ENCODE measurements at places on chromosomes 11 and 22.

GRCh38 chr11:111734101-111734953 lies 31.9 kb downstream of the PPP2R1B start:
- no peak for DNase-seq
- H3K27ac ChIP-seq = peak overlapping the region; percentile 91
- H3K4me3 ChIP-seq = no peak overlapping the region
- H3K36me3 ChIP-seq = no peaks in the 10 kb centered on the region
- H3K4me1 ChIP-seq = peaks cover 83% of the 10 kb centered on the region

DNA sequence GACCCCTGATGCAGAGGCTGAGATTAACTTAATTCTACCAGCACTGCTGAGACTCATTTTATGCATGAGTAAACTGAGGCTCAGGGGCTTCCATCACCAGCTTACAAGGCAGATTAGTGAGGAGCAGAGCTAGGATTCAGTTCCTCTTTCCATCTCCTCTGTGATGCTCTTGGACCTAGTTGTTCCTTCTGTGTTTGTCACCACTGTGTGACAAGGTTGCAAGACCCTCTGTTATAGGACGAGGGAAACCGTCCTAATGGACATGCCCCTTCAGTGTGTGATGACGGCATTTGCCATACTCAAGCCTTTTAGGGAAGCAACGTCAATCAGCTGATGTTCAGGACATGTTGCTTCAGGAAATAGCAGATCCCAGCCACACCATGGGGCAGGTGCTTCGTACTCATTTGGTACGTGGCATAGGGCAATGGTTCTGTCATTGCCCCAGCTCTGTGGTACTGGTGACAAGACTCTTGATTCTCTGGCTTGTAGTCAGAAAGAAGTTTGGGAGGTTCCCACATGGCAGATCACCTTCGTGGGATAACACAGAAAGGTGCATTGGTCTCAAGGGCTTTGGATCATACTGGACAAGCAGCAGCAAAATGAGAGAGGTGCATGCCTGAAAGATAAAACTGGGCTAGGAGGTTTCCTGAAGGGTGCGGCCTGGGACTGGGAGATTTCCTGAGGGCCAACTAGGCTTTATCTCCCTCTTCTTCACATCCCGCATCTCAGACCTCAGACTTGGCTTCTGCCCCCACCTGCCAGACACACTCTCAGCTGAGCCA lies 23.9 kb upstream of the CD44 start:
- no peak overlapping the region for H3K27ac ChIP-seq
- DNase-seq = no peak
- no peaks in the 10 kb centered on the region for H3K27me3 ChIP-seq
- no peak overlapping the region for H3K4me3 ChIP-seq
- no peaks in the 10 kb centered on the region for H3K4me1 ChIP-seq

DNA sequence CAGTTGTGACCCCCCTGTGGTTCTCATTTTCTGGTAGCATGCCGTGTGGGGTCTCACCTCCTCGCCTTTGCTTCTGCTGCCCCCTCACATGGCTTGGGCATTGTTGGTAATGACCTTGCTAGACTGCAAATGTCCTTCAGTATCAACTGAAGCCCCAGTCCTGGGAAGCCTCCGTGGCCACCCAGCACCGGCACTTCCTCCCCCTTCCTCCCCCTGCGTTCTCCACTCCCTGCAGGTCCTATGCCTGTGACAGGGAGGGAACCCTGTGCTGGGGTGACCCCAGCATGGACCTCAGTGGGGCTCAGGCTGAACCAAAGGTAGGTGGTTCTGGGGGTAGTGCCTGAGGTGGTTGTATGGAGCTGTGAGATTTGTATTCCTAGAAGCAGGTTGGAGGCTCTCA lies 5.9 kb downstream of the ST3GAL4 start:
- no peak overlapping the region for H3K4me3 ChIP-seq
- no peak overlapping the region for H3K27ac ChIP-seq

DNA sequence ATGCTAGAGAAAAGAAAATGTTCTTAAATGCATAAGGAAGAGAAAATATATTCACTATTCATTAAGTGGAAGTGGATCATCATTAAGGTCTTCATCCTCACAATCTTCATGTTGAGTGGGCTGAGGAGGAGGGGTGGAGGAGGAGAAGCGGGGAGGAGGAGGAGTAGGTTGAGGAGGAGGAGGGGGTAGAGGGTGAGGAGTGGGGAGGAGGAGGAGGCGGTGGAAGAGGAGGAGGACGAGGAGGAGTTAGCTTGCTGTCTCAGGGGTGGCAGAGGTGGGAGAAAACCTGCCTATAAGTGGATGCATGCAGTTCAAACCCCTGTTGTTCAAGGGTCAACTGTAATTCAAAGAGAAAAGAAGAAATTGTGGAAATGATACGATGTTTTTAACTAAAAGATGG lies 71.6 kb downstream of the MYEOV start:
- H3K4me1 ChIP-seq = no peaks in the 10 kb centered on the region
- H3K36me3 ChIP-seq = no peaks in the 10 kb centered on the region
- no peak for DNase-seq
- no peak overlapping the region for H3K27ac ChIP-seq
- H3K4me3 ChIP-seq = no peak overlapping the region
- no peaks in the 10 kb centered on the region for H3K27me3 ChIP-seq

DNA sequence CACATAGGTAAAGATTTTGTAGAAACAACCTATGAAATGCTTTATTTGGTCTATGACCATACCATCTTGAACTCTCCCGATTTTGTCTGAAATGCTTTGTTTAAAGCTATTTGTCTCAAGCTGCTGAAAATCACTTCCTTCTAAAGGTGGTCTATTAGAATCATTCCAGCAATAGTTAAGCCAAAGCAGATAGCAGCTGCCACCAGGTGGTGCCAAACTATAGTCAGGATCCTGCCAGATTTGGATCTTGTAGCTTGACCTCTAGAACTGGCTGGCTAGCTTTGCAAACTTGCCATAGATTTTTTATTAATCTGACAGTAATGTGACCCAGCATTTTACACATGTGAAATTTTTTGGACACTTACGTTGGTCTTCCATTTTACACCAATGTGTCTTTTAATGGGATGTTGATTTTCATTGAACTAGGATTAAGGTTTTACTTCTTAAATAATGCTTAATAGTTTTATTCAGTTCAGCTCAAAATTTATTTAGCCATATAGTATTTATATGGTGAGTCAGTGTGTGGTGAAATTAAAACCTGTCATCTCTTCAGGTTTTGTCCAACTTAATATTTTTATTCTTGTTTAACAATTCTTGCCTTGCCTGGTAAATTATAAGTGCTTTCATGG lies 19.7 kb downstream of the CTR9 start:
- no peak for DNase-seq
- no peaks in the 10 kb centered on the region for H3K4me1 ChIP-seq
- no peaks in the 10 kb centered on the region for H3K27me3 ChIP-seq
- no peak overlapping the region for H3K4me3 ChIP-seq
- H3K36me3 ChIP-seq = no peaks in the 10 kb centered on the region
- H3K27ac ChIP-seq = no peak overlapping the region

DNA sequence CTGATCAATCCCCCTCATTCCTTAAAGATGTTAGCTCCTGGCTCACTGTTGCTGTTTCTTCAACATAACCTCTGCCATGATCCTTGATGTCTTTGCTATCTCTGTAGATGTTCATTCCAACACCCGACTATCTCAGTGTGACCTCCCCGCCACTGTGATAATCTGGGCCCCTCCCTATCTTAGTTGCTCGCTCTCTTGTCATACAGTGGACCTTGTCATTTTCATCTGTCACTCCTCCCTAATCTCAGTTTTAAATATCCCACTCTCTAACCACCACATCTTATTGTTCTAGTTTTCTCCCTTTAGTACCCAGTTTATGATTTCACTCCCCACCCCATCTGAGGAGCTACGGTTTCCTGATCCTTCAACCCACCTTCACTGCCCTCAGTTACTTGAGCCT lies 379.2 kb downstream of the SOX6 start:
- no peak for DNase-seq
- no peak overlapping the region for H3K27ac ChIP-seq
- H3K4me3 ChIP-seq = no peak overlapping the region
- no peaks in the 10 kb centered on the region for H3K27me3 ChIP-seq
- H3K36me3 ChIP-seq = no peaks in the 10 kb centered on the region

- H3K36me3 ChIP-seq = no peaks in the 10 kb centered on the region
- no peak for DNase-seq
- peaks cover 10% of the 10 kb centered on the region for H3K4me1 ChIP-seq
Observed at GRCh38 chr22:33299245-33299956, 241.2 kb upstream of the SYN3 start.

DNA sequence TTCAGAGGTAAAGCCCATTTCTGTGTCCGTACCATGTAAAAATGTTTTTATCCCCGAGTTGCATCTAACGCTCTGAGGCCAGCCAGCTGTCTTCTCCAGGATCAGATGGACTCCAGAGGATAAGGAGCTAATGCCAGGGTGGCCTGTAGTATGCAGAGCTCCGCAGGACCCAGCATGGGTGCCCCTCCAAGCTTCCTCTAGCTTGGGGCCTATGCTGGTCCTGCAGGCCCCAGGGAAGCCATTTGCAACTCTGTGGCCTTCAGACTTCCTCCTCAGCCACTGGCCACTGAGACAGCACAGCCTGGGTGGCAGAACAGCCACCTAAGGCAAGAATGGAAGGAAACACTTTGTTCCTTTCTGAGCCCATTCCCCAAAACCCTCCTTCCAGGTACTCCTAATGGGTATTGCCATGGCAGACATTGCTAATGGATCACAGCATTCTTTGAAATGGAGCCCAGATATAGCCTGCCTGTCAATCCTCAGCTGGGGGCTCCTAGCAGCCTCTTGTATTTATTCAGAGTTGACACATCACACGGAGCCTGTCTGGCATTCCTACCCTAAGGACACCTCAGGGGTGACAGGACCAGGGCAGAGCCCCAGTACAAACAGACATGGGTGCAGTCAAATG lies 4.7 kb downstream of the ADA2 start:
- H3K27me3 ChIP-seq = no peaks in the 10 kb centered on the region
- no peak overlapping the region for H3K27ac ChIP-seq
- no peak for DNase-seq
- no peaks in the 10 kb centered on the region for H3K4me1 ChIP-seq
- H3K36me3 ChIP-seq = no peaks in the 10 kb centered on the region

DNA sequence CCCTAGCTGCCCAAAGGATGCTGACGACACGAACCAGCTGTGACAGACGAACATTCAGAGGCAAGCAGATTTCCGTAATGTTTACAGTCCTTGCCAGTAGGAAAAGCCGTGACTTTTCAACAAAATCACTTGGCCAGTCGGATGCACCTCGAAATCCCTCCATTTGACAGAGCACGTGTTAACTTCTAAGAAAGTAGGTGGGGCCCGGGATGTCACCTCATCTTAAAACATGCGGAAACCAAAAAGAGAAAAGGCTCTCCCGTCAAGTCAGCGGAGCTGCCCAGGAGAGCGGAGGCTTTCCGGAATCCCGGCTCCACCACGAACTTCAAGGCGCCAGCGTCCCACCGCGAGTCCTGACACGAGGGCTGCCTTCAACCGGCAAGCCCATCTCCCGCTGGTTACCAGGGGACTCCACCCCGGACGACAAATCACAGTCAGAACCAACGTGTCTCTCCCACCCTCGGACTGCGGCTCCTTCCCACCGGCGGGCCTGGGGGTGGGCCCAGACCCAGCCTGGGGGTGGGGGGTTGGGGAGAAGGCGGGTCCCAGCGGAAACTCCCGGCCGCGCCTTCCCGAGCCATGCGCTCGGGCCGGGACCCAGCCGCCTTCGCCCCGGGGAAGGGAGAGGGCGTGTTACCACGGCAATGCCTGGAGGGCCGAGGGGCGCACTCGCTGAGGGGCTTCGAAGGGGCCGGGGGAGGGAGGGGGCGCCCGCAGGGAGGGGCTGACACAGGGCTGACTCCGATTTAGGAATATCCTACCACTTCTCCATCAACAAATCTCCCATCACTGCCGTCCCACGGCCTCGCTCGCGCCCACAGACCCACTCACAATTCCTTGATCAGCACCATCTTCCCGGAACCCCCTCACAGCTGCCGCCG lies 475 bp downstream of the PITPNB start:
- H3K4me3 ChIP-seq = peak overlapping the region; percentile 97
- DNase-seq = peak; percentile 15
- no peaks in the 10 kb centered on the region for H3K36me3 ChIP-seq
- H3K27ac ChIP-seq = peak overlapping the region; percentile 81
- no peaks in the 10 kb centered on the region for H3K27me3 ChIP-seq

DNA sequence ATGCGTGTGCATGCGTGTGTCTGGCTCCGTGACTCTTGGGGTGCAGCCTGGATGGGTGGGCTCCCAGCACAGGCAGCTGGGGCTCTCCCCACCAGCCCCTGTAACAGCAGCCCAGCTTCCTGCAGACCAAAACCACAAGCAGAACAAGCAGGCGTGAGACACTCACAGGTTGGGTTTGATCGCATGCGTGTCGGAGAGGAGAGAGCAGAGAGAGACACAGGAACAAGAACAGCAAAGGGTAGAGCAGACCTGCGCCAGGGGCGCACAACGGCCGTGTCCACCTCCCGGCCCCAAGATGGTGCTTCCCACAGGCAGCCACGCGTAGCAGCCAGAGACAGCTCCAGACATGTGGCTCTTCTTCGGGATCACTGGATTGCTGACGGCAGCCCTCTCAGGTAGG lies at the start of gene CD6:
Gene CD6, plus strand, starts transcription at position 161 of the 400 bp plus-strand sequence. Its CDS starts 186 bp downstream, at position 347.
- no peak within 1 kb of the TSS for H3K4me3 ChIP-seq
- no peaks in the 10 kb centered on the region for H3K27me3 ChIP-seq
- H3K4me1 ChIP-seq = no peaks in the 10 kb centered on the region
- H3K27ac ChIP-seq = no peak within 1 kb of the TSS
- DNase-seq = no peak

GRCh38 chr22:36816339-36816635 lies 548 bp downstream of the PVALB start:
- H3K4me3 ChIP-seq = peak overlapping the region; percentile 22
- H3K36me3 ChIP-seq = no peaks in the 10 kb centered on the region
- no peak for DNase-seq
- no peaks in the 10 kb centered on the region for H3K27me3 ChIP-seq

DNA sequence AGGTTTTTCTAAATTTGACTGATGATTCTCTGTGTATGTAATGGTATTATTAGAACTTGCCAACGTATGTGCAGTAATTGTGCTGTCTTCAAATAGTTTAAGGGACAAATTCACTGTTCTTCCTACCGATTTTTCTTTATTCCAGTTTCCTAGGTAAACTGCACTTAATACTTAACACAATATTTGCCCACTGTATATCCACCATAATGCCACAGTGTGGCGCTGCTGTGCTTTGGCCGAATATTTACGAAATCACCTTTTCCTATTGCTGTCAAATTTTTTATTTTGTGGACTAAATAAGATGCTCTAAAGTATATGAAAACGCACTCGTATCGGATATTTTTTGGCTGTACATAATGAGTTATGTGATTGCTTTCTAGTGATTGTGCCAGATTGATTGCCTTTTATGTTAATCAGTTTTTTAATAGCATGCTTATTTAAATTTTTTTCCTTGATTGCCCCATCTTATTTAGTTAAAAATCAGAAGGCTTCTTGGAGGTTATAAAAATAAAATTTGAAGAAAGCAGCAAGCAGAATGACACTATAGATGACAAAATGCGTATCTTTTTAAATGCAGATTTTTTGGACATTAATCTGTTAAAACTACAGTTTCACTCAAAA lies 10.5 kb downstream of the AASDHPPT start:
- no peaks in the 10 kb centered on the region for H3K27me3 ChIP-seq
- H3K36me3 ChIP-seq = no peaks in the 10 kb centered on the region
- no peak overlapping the region for H3K4me3 ChIP-seq
- DNase-seq = peak; percentile 59
- H3K4me1 ChIP-seq = peaks cover 56% of the 10 kb centered on the region

All from tibial nerve (tissue), 4 donors.